Nasal cavity respiratory epithelium epithelial cell of viscerocranial mucosa (primary cell): ENCODE measurements at places on chromosomes 5 and 9. TPM values are rescaled to one million over a fixed set of nuclear protein-coding genes. Genes with fewer than 3 reads are reported as not detected.

Gene OR1Q1
- not detected in 2 replicates for total RNA-seq

Gene KCNN2
- total RNA-seq: under 0.01 TPM in 1 of 2 replicates, not detected in the other

Gene SLC36A2
- not detected in 2 replicates for total RNA-seq

Gene HSPB3
- total RNA-seq: 0.14 TPM in 1 of 2 replicates, not detected in the other

Gene ANKRD18B
- 8.0 and 13.7 TPM in 2 replicates for total RNA-seq

Gene DBH
- not detected in 2 replicates for total RNA-seq

Gene HTR4
- total RNA-seq: not detected in 2 replicates

Gene SLC46A2
- total RNA-seq: not detected in 2 replicates

Gene NDOR1
- total RNA-seq: 5.8 and 7.3 TPM in 2 replicates

Gene TEK
- under 0.01 TPM in 2 replicates for total RNA-seq

Gene PCDHGB6
- total RNA-seq: 0.68 and 4.0 TPM in 2 replicates

Gene SPATA31A3
- not detected in 2 replicates for total RNA-seq

Gene OTP
- total RNA-seq: not detected in 2 replicates

Gene CDHR2
- total RNA-seq: under 0.01 and 0.43 TPM in 2 replicates

Gene SHOC1
- total RNA-seq: under 0.01 and 0.07 TPM in 2 replicates

Gene SPATA31A5
- total RNA-seq: not detected in 2 replicates

Gene NFIL3
- 43.1 and 93.7 TPM in 2 replicates for total RNA-seq

Gene CDC23
- total RNA-seq: 31.4 and 32.7 TPM in 2 replicates

Gene GADD45G
- 0.43 TPM in 1 of 2 replicates, not detected in the other for total RNA-seq

Gene TAF11L10
- total RNA-seq: not detected in 2 replicates

Gene IL4
- not detected in 2 replicates for total RNA-seq

Gene TDRD7
- total RNA-seq: 2.7 and 6.8 TPM in 2 replicates

Gene SPINK5
- total RNA-seq: 30.3 and 51.3 TPM in 2 replicates

Gene GABRA1
- not detected in 2 replicates for total RNA-seq

Gene DOK3
- 0.68 and 7.6 TPM in 2 replicates for total RNA-seq

Gene PTGDS
- total RNA-seq: not detected in 2 replicates

Gene GMCL2
- total RNA-seq: not detected in 2 replicates

Gene NR5A1
- total RNA-seq: not detected in 2 replicates

Gene SYNPO
- total RNA-seq: 1.4 and 18.1 TPM in 2 replicates

Gene GALNT12
- total RNA-seq: 0.34 and 4.3 TPM in 2 replicates

Gene SPINK1
- total RNA-seq: 0.78 and 1.0 TPM in 2 replicates

Gene TMEM232
- 0.34 and 2.8 TPM in 2 replicates for total RNA-seq

Gene CCNI2
- 0.28 TPM in 1 of 2 replicates, not detected in the other for total RNA-seq

Gene ALDH1A1
- total RNA-seq: 0.34 and 32.2 TPM in 2 replicates

Gene ANKRD55
- not detected in 2 replicates for total RNA-seq

Gene FAM169A
- 17.3 and 41.7 TPM in 2 replicates for total RNA-seq
